ENCODE measurements at places on chromosomes 7 and 10.

DNA sequence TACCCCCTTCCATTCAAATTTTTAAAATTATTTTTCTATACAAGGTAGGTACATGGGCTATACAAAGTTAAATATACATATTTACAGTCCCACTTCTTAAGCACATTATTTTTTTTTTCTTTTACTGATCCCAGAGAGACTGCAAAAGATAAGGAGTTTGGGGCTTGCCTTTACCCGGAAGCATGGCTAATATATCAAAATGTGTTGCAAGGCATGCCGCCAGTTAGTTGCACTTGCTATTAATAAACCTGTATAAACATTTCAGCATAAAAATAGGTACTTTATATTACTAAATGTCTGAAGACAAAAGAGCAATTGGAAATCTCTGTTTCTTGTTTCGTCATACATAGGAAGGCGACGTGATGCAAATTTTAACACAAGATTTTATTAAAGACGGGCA, 21.5 kb upstream of the PDLIM1 start:
- H3K27me3 ChIP-seq, result peaks cover 2% of the 10 kb centered on the region
- peaks cover 3% of the 10 kb centered on the region for H3K4me1 ChIP-seq
- H3K27ac ChIP-seq, result no peak overlapping the region
- H3K4me3 ChIP-seq, result no peak overlapping the region
- no peak for DNase-seq
- no peaks in the 10 kb centered on the region for H3K36me3 ChIP-seq

DNA sequence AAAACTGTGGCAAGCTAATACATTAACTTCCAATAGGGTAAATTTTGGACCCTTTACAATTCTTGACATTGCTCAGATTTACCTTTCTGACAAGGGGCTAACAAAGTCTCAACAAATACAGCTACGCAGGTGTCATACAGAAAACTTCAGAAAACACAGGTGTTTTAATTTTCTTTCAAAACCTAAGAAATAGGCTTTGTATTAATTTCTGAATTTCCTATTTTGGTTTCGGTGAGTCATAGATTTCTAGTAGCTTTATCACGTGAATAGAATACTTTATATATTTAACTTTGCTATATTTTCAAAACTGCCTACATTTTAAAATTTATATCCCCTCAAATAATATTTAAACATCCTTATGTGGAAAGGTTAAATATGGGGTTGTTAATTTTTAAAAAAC, 215.3 kb downstream of the DGKB start:
- no peaks in the 10 kb centered on the region for H3K36me3 ChIP-seq
- H3K4me3 ChIP-seq, result no peak overlapping the region
- peaks cover 8% of the 10 kb centered on the region for H3K27me3 ChIP-seq
- H3K27ac ChIP-seq, result no peak overlapping the region
- H3K4me1 ChIP-seq, result no peaks in the 10 kb centered on the region

DNA sequence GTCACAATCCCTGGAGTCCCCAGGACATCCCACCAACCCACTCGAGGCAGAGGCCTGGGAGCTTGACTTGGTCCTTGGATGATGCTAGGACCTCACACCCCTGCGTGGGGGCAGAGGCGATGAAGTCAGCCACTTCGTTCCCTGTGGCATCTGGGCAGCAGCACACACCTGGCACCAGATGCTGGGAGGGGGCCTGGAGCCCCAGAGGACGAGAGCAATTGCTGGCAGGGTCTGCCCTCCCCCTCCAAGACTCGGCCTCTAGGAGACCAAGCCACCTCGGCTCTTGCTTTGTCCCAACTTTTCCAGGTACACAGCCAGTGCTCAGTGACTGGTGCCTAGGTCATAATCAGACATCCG, 39.1 kb downstream of the DPYSL4 start:
- DNase-seq, result no peak
- no peak overlapping the region for H3K27ac ChIP-seq
- no peak overlapping the region for H3K4me3 ChIP-seq
- H3K4me1 ChIP-seq, result peaks cover 8% of the 10 kb centered on the region
- no peaks in the 10 kb centered on the region for H3K36me3 ChIP-seq
- H3K27me3 ChIP-seq, result no peaks in the 10 kb centered on the region

DNA sequence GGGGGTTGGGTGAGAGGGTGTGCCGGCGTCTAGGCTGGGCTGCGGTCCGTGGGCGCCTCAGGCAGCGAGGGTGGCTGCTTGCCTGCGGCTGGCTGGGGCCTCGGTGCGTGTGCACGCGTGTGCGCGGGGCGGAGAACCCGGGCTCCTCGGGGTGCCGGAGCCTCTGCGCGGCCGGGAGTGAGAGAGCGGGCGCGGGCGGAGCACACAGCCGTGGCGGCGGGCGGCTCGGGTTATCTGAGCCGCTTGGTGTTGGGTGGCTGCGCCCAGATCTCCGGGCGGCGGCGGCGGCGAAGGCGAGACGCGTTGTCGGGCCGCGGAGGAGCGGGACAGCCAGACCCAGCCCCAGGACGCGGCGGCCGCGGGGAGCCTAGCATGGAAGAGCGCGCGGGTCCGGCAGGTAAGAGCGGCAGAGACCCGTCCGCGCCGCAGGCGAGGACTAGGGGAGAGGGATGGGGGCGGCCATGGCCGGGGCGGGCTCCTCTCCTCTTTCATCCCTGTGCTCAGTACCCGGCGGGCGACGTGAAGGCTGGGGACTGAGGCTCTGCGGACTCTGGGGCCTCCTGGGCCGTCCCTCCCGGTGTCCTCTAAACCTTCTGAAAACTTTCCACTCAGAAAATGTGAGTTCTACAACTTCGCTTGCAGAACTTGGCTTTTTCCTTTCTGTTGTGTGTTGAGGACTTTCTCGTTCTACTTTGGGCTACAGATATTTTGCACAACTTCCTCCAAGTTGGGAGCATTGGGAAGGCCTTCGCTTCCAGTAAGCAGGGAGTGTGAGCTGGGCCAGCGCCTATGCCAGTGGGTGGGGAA, 9.8 kb upstream of the PAX2 start:
- peaks cover 82% of the 10 kb centered on the region for H3K27me3 ChIP-seq
- H3K27ac ChIP-seq, result no peak overlapping the region
- H3K4me3 ChIP-seq, result no peak overlapping the region
- DNase-seq, result no peak
- H3K36me3 ChIP-seq, result no peaks in the 10 kb centered on the region

GRCh38 chr10:76251841-76252671, 820.6 kb downstream of the LRMDA start:
- H3K4me1 ChIP-seq, result no peaks in the 10 kb centered on the region
- no peak overlapping the region for H3K4me3 ChIP-seq
- H3K27ac ChIP-seq, result no peak overlapping the region
- no peaks in the 10 kb centered on the region for H3K27me3 ChIP-seq
- no peaks in the 10 kb centered on the region for H3K36me3 ChIP-seq
- no peak for DNase-seq

DNA sequence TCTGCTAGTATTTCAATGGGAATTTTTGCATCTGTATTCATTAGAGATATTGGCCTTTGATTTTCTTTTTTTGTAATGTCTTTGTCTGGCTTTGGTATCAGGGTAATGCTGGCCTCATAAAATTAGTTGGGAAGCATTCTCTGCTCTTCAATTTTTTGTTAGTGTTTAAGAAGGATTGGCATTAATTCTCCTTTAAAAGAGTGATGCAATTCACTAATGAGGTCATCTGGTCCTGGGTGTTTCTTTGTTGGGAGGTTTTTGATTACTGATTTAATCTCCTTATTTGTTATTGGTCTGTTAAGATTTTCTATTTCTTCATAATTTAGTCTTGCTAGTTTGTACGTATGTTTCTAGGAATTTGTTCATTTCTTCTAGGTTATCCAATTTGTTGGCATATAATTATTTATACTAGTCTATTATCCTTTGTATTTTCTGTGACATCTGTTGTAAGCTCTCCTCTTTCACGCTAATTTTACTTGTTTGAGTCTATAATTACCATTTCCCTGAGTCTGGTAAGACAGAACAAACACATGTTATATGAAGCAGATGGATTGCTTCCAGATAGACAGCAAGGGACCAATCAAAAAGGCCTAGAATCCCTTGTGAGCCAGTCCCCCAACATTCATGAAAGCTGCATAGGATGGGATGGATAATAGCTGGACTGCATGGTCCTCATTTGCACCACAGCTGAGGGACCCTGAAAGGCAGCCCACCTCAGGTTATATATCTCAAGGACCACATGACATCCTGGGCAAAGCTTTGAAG, 54.4 kb downstream of the MTPAP start:
- H3K27me3 ChIP-seq, result no peaks in the 10 kb centered on the region
- H3K36me3 ChIP-seq, result no peaks in the 10 kb centered on the region
- H3K4me1 ChIP-seq, result no peaks in the 10 kb centered on the region
- H3K4me3 ChIP-seq, result no peak overlapping the region

- H3K36me3 ChIP-seq, result no peaks in the 10 kb centered on the region
- H3K4me1 ChIP-seq, result no peaks in the 10 kb centered on the region
- H3K27me3 ChIP-seq, result no peaks in the 10 kb centered on the region
- no peak for DNase-seq
- H3K4me3 ChIP-seq, result no peak overlapping the region
Measured at GRCh38 chr10:5858811-5859210, 30.9 kb downstream of the ANKRD16 start.

DNA sequence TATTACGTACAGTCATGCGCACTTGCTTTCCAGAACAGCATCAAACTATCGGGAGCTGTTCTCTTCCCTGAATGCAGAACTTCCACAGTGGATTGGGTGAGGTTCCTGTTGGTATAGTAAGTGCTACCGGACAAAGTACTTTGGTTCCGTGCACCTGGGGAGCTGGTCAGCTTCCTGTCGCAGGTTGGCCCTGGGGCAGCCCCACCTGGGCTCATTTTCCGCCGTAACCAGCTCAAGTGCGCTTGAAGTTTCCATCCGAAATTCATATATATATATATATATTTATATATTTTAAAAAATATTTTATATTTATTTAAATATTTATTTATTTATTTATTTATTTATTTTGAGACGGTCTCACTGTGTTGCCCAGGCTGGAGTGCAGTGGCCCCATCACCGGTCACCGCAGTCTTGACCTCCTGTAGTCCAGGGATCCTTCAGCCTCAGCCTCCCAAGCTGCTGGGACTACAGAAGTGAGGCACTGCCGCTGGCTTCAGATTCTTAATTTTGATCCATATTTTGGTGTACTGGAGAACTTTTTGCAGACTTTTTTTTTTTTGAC, 6.5 kb downstream of the SCART1 start:
- no peaks in the 10 kb centered on the region for H3K36me3 ChIP-seq
- no peak overlapping the region for H3K27ac ChIP-seq
- DNase-seq, result no peak
- H3K4me3 ChIP-seq, result no peak overlapping the region

GRCh38 chr7:47991741-47992311, 12.4 kb upstream of the HUS1 start:
- H3K4me3 ChIP-seq, result peak overlapping the region; percentile 87
- H3K36me3 ChIP-seq, result no peaks in the 10 kb centered on the region
- DNase-seq, result peak; percentile 93
- H3K4me1 ChIP-seq, result peaks cover 15% of the 10 kb centered on the region

DNA sequence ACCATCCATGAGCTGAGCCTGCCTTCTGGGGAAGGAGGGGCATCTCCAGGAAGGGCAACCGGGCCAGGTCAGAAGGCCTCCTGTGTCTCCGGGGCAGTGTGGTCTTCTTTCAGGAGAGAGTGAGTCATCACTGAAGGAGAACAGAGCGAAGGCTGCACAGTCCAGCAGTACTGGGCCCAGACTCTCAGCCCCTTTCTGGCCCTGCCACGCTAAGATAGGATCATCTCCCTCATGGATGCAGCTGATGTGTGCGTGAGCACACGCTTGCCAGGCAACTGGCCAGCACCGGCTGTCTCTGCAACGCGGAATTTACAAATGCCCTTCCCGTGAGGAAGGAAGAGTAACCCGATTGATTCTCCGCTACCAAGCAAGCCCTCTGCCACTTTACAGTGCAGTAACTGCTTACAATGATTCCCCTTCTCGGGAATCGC, 328.2 kb downstream of the TNS3 start:
- H3K27ac ChIP-seq, result no peak overlapping the region
- no peaks in the 10 kb centered on the region for H3K4me1 ChIP-seq
- no peak for DNase-seq

GRCh38 chr10:106942035-106942662, 222.4 kb downstream of the SORCS1 start:
- H3K36me3 ChIP-seq, result no peaks in the 10 kb centered on the region
- no peak overlapping the region for H3K4me3 ChIP-seq
- no peaks in the 10 kb centered on the region for H3K4me1 ChIP-seq
- H3K27me3 ChIP-seq, result no peaks in the 10 kb centered on the region
- no peak overlapping the region for H3K27ac ChIP-seq

GRCh38 chr10:102796407-102797176, 40.6 kb downstream of the CYP17A1 start:
- no peak overlapping the region for H3K4me3 ChIP-seq
- DNase-seq, result peak; percentile 78
- H3K4me1 ChIP-seq, result peaks cover 32% of the 10 kb centered on the region
- H3K27ac ChIP-seq, result peak overlapping the region; percentile 49

DNA sequence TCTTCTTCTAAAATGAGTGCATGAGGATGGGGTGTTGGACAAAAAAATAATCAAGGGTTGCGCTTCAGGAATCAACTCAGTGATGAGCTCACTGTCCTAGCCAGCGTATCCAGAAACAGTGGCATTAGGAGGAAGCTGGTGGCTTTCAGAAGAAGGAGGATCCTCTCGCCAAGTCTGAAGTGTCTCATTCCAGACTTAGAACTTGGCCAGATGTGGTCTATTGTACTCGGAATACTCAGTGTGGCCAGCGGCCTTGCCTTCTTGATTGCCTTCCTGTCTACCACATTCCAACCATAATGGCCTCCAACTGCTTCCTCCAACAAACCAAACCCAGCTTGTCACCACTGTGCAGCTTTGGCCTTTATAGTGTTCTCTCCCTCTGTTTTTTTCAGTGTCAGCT, 732.4 kb downstream of the KCNMA1 start:
- H3K36me3 ChIP-seq, result no peaks in the 10 kb centered on the region
- DNase-seq, result no peak
- no peaks in the 10 kb centered on the region for H3K4me1 ChIP-seq
- no peak overlapping the region for H3K27ac ChIP-seq
- no peaks in the 10 kb centered on the region for H3K27me3 ChIP-seq
- no peak overlapping the region for H3K4me3 ChIP-seq

DNA sequence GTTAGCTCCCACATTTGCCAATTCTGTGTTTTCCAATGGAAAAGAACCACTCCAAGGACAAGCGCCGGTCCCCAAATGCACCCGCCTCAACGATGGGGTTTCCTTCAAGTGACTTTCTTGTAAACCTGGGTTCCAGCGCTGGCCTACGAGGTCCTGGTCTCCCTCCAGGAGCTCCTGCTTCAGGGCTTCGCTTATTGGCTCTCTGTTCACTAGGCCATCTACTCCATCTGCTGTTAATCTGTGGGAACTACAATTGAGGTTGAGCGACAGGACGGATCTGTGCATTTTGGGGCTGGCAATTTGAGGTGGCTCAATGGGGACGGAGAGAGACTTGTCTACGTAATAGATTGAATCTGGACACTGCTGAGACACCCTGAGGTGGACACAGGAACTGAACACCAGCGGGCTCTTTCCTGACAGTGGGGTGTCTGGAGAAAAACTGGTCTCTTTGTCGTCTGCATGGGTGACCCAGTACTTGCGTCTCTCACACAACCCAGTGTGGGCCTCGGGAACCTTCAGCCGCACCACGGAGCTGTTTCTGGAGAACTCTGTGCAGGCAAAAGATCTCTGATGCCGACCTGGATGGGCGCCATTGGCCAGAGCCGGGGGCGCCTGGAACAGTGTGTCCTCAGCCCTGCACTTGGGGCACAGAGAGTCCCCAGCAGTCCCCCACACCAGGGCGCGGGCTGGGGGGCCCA, 115.9 kb upstream of the ADAM12 start:
- no peaks in the 10 kb centered on the region for H3K36me3 ChIP-seq
- peak overlapping the region; percentile 3 for H3K4me3 ChIP-seq

- H3K36me3 ChIP-seq, result no peaks in the 10 kb centered on the region
- no peak for DNase-seq
- no peak overlapping the region for H3K4me3 ChIP-seq
- peaks cover 46% of the 10 kb centered on the region for H3K4me1 ChIP-seq
- no peak overlapping the region for H3K27ac ChIP-seq
Measured at GRCh38 chr10:5658871-5659618, 7.3 kb downstream of the ASB13 start.

- peaks cover 6% of the 10 kb centered on the region for H3K36me3 ChIP-seq
- no peaks in the 10 kb centered on the region for H3K27me3 ChIP-seq
- H3K27ac ChIP-seq, result peak overlapping the region; percentile 76
- peaks cover 42% of the 10 kb centered on the region for H3K4me1 ChIP-seq
Measured at GRCh38 chr10:119726676-119727261, 919 bp downstream of the INPP5F start.

Measured in activated CD4-positive, alpha-beta memory T cell treated with anti-CD3 and anti-CD28 coated beads for 36 hours (primary cell).